ENCODE measurements at places on chromosomes 11 and 22.

- no peak for DNase-seq
Measured at GRCh38 chr11:42823546-42823945, 488.2 kb upstream of the API5 start.

DNA sequence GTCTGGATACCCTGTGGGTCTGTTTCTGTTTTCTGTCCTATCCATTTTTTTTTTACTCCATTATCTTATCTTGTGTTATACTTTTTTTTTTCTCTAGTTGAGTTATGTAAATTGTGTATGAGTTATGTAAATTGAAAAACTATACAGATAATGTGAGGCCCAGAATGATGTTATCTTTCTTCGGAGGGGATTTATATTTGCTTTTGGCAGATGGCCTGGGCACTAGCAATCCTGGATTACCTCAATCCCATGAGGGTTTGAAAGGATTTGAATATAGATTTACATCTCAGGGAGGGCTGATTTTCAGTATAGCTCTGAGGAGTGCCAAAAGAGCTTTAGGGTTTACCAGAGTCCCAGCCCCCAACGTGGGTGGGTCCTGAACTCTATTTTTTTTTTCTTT, 71.0 kb downstream of the CSTPP1 start:
- no peak for DNase-seq

DNA sequence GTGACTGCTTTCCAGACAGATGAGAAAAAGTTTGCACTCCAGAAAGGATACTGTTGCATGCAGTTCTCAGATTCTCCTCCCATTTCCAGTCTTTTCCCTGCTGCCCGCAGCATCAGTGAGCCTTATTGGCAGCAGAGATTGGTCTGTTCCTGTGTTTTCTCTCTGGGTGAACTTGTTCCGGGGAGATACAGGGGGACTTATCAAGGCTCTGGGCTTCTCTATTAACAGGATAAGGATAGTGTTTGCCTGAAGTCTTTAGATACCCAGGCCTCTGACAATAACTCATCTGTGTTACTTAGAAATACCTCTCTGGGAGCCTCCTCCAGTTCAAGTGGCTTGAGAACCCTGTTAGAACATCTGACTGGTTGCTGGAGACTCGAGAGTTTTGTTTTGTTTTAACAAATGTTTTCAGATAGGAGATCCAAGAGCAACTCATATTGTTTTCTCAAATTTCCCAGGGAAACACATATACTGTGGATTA, 154.7 kb downstream of the BLID start:
- DNase-seq, result no peak

- DNase-seq, result no peak
Measured at GRCh38 chr22:32846780-32847491, 45.4 kb downstream of the TIMP3 start.

- peak; percentile 36 for DNase-seq
Measured at GRCh38 chr11:28701760-28702449, 593.7 kb downstream of the METTL15 start.

GRCh38 chr22:29824677-29825076, 13.4 kb downstream of the ASCC2 start:
- DNase-seq, result no peak

GRCh38 chr22:49439373-49439772, 388.3 kb downstream of the BRD1 start:
- DNase-seq, result no peak

GRCh38 chr11:20205807-20206206, 45.5 kb upstream of the DBX1 start:
- no peak for DNase-seq

GRCh38 chr22:19477321-19478044, 1.5 kb downstream of the UFD1 start:
- peak; percentile 35 for DNase-seq

- no peak for DNase-seq
Measured at GRCh38 chr11:72812604-72812966, 1.6 kb upstream of the ATG16L2 start.

DNA sequence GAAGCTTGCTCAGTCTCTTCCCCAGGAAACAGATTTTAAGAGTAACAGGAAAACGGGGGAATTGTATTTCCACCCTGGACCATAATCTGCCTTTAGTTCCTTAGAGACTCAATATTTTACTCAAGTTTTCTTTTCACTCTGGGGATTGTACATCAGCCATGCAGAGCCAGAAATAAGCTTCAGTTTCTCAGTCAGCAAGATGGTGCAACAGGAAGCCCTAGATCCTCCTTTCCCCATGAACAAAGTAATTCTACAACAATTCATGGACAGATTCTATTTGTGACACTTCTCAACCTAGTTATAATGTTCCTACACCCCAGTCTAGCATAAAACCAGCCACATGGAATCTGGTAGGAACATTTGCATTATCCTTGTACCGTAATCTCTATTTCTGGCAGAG, 24.7 kb downstream of the OR8B2 start:
- DNase-seq, result no peak

- DNase-seq, result no peak
Measured at GRCh38 chr11:79594834-79595233, 154.0 kb upstream of the TENM4 start.

- no peak for DNase-seq
Measured at GRCh38 chr22:37284126-37284804, 2.0 kb downstream of the CYTH4 start.

- peak; percentile 56 for DNase-seq
Measured at GRCh38 chr11:61718621-61719302, 33.7 kb upstream of the MYRF start.

DNA sequence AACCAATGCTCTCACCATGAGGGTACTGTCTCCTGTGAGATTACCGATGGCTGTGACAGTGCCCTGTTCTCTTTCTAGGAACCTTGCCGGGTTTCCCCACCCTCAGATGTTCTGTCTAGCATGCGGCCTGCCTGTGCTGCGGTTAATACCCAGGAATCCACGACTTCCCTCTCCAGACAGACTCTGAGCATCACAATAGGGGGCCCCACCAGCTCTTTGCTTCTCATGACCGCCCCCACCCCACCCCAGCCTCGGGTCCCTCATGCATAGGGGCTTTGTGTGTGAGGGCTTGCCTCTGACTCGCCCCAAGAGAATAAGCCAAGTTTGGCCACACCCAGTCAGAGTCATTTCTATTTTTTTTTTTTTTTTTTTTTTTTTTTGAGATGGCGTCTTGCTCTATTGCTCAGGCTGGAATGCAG, 10.3 kb downstream of the PARVG start:
- DNase-seq, result no peak

GRCh38 chr11:70335511-70335910, 62.8 kb upstream of the CTTN start:
- DNase-seq, result no peak

DNA sequence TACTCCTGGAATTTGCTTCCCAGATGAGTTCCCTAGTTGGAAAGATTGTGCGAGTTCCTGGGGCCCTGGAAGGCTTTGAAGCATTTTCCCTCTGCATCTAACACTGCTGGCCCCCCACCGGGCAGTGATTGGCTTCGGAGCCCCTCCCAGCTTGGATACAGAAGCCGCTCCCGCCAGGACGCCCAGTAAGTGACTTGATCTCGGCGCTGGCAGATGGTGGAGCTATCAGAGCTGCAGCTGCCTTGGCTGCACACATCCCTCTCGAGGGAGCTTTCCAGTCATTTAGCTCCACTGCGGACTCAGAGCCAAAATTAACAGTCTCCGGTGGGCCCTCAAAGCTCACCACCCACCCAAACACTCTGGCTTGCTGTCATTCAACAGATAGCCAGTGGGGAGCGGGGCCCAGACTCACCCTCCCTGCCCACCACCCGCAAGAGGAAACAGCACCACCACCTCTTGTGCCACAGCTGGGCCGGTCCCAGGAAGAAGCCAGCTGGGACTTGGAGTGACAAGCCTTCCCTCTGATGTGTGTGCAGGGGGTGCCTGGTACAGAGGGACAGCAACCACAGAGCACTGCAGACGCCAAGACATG, 162.3 kb downstream of the TRIM29 start:
- DNase-seq, result no peak

GRCh38 chr11:88175569-88176075, 379 bp upstream of the RAB38 start:
- DNase-seq, result no peak

GRCh38 chr11:125257190-125257579, 92.6 kb downstream of the PKNOX2 start:
- no peak for DNase-seq

- DNase-seq, result peak; percentile 79
Measured at GRCh38 chr11:65498042-65498726, 661 bp upstream of the MALAT1 start.

DNA sequence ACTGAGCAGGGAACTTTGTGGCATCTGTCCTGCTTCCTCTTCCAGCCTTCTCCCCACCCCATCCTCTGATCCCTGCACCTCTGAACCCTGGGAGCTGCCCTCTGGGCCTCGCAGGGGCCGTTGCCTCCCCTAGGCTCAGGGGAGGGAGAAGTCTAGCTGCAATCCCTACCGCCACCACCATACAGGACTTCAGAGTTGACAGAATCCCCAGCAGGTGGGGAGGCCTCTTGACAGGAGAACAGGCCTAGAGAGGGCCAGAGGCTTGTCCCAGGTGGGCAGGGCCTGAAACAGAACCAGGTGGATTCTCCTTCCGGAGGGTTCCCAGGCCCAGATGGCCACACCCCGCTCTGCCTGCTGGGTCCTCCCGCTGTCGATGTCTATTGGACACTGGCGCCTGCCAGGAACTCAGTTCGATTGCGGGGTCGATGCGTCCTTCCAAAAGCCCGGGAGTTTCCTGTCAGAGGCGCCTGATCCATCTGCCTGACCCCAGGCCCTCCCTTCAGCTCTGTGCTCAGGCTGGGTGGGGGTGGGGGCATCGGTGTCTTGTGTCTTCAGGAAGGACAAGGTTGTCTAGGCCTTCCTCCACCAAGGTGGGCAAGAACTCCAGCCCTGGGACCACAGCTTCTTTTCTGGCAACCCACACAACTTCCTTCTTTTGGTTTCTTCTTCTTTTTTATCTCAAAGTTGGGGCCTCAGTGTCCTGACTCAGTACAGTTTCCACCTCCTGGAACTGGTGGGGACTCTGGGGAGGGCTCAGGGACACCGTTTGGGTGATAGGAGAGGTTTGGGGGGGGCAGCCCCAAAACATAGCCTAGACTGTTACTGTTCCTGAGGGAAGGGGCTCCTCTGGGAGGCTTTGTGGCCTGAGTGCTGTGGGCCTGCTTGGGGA, 6.4 kb downstream of the STARD10 start:
- no peak for DNase-seq

DNA sequence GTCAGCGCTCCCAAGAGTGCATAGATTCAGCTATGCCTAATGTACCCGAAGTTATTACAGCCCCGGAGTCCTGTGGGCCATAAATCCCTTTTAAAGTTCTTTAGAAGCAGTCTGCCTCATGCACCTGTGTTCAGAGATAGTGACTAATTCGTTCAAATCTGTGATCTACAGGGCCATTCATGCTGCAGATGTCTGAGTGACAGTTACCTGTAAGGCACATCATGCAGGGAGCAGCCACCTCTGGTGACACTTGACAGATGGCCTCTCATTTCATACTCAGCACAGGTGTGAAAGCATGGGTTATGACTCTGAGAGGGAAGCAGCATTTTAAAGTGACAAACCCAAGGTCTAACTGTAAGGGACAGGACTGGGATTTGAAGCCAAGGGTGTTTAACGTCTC, 2.4 kb upstream of the E2F8 start:
- no peak for DNase-seq

- DNase-seq, result no peak
Measured at GRCh38 chr11:109552376-109552775, 130.4 kb downstream of the C11orf87 start.

DNA sequence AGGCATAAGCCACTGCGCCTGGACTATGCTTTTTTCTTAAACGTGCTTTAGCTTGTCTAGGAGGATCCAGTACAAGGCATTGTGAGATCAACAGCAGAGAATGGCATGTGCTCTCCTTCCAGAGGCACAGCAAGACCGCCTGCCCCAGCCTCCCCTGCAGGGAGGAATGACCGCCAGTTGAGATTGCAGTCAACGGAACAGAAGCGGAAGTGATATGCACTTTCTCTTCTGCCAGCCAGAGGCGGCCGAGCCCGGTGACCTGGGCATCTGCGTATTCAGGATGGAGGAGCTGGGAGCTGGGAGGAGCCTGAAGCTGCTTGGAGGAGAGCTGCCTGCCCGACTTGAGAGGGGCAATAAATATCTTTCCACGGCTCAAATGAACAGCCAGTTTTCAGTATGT, 243.0 kb downstream of the CTTN start:
- no peak for DNase-seq

DNA sequence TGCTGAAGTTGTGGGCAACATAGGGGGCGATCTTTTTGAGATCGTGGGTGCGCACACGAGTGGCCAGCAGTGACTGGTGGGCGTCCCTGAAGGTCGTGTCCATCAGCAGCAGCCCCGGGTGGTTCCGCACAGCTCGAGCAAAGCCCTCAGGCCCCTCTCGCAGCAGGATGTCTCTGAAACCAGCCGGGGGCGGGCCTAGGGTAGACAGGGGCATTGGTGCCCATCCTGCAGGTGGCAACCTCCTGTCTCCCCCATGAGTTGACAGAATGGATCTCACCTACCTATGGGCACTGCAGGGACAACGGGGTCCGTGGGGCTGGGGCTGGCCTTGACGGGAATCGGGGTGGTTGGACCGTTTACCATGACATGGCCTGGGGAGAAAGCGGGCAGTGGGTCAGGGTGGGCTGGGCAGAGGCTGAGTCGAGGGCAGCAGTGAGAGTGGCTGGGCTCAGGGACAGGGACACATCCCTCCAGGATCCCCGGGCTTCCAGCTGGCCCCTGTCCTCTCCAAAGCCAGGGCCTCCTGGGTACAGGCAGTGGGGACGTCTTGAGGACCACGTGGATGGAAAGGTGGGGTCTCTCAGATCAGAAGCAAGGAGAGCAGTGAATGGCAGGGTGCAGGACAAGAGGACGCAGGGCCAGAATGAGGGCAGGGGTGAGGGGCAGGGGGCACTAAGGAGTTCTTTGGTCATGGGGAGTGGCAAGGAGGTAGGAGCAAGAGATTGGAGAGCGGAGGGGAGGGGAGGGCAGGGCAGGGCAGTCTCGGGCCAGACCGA, 4.2 kb upstream of the LRFN4 start:
- DNase-seq, result no peak

DNA sequence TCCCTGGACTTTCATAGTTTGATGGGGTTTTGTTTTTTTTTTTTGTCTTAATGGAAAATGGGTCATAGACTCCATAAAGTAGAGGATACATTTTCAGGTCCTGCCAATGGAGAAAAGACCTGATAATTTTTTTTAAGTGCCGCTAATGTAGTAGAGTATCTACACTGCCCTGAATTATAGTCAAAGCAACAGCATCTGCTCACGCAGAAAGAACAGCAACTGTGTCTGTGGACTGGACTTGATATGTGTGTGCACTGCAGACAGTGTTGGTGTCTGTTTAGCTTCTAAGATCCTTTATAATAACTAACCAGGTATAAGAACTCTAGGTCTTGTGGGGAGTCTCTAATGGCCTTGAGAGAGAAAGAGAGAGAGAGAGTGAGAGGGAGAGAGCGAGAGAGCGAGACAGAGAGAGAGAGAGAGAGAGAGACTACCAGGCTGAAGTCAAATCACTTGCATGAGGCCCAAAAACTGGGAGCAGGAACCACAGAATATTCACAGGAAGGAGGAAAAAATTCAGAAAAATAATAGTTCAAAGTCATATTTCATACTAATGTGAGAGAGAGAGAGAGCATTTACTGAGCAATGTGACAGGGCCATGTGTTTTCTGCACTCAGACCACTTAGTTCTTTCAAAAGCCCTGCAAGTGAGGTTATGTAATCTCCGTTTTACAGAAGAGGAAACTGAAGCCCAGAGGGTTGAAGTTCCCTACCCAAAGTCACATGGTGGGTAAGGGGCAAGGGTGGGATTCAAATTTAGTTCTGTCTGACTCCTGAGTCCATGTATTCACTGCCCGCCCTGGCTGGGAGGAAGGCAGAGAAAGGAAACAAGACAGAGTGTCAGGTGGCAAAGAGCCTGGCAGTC, 8.6 kb upstream of the MIAT start:
- DNase-seq, result no peak
